ENCODE measurements at places on chromosomes 3 and 15.

DNA sequence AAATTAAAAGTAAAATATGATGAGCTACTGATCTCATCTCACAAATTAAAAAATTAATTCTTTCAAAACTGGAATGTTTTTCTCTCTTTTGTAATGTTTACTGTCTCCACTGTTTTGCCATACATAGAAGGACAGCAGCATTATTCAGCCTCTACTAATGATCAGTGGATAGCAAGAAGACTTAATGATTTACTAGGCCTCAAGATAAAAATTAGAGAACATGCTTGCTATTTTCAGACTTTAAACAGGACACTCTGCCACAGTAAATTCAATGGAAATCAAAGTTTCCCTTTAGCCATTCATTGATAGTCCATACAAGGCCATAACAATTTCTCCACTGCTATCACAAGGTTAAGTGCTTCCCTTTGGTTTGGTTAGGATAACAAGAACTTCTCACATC is 129.4 kb downstream of the TMCC1 start:
- DNase-seq = no peak

- DNase-seq = no peak
Measured at GRCh38 chr3:147008886-147009285, 397.5 kb downstream of the ZIC4 start.

- DNase-seq = peak; percentile 16
Measured at GRCh38 chr3:138724443-138724842, 110.3 kb downstream of the PIK3CB start.

DNA sequence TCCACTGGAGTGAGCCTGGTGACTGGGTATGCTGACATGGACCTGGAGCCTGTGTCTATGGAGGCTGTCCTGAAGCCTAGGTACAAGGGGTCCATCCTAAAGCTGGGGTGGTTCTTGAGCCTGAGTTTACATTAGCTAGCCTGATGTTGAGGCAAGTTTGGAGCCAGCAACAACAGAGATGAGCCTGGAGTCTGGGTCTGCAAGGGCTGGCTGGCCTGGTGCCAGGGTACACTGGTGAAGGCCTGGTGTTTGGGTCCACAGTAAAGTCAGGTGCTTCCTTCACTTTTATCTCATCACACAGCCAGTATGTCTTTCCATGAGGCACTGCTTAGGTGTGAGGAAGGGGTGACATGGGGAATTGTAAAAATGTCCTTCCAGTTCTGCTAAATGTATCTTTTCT is 49.5 kb downstream of the TP63 start:
- no peak for DNase-seq

DNA sequence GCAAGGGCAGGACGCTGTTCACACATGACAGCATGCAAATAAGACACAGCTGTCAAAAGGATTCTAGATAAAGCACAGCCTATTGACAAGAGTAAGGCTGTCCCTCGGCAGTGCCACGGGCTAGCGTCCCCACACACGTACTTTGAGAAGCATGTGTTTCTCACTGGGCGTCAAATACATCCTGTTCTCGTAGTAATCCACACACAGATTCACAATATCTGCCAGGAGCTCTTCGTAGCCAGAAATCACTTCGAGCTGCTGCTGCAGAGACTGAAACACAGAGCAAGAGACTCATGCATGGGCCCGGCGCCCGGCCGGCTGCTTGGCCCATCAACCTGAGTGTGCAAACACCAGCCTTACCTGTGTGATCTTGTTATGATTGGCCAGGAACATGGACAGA is 41.1 kb downstream of the CYFIP1 start:
- no peak for DNase-seq

Data from retina (tissue), 1 donor.